T-helper 1 cell (primary cell): ENCODE measurements at places on chromosomes 7 and 10.

GRCh38 chr7:44291733-44292419 lies 33.5 kb downstream of the CAMK2B start:
- no peak for DNase-seq

GRCh38 chr7:55516409-55516808 lies 55.9 kb downstream of the VOPP1 start:
- DNase-seq, result peak; percentile 30

DNA sequence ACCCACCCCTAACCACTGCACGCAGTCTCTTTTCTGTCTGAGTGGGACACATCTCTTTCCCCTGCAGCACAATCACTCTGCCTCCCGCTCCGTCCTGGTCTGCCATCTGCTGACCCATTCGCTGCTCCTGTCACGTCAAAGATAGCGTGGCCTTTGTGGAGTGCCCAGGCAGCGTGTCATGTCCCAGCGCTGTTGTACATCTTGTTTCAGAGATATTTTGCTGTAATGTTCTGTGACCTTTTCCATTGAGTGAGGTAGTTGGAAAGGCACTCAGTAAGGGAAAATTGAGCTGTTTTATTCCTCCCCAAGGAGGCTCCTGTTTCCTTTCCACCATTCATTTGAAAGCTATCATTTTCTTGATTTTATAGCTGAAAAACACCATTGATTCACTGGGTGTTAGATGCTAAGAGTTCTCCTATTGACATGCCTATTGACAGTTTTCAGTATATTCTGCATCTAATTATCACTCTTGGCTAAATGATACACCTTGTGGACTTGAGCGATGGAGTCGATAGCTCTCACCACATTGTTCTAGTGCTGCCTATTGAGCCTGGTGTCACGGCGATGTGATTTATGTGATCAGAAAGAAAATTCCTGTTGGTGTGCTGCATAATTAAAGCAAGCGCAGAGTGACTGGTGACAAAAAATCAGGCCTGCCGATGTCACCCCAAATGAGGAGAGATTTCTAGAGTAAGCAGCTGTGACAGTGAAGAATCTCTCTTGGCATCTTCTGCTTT lies 372.6 kb downstream of the LRMDA start:
- DNase-seq, result no peak

DNA sequence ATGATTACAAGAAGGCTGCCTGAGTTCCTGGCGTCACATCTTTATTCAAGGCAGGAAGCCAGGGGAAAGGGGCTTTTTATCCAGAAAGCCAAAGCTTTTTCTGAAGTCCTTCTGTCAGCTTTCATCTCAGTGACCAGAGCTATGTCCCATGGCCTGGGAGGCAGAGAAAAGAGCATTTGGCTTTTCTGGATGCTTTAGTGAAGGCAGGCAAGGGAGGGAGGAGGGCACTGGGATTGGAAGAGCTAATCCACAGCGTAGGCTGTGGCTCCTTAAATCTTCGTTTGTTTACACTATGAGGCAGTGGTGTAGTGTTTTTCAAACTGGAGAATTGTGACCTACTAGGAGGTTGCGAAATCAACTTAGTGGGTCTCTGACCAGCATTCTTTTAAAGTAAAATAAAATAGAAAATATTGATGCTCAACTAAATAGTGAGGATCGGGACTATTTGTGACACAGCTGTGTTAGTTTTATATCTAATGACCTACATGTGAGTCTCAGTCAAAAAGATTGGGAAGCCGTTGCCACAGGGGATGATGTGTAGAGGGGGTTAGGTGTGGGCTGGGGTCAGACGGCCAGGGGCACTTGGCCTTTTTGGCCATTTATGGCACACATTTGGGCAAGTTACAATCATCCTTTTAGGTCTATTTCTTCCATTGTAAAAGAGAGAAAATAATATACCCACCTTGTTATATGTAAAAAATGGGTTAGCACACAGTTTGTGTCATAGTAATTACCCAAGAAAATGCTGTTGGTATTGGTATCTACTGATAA lies 14.1 kb downstream of the CRYGN start:
- no peak for DNase-seq

DNA sequence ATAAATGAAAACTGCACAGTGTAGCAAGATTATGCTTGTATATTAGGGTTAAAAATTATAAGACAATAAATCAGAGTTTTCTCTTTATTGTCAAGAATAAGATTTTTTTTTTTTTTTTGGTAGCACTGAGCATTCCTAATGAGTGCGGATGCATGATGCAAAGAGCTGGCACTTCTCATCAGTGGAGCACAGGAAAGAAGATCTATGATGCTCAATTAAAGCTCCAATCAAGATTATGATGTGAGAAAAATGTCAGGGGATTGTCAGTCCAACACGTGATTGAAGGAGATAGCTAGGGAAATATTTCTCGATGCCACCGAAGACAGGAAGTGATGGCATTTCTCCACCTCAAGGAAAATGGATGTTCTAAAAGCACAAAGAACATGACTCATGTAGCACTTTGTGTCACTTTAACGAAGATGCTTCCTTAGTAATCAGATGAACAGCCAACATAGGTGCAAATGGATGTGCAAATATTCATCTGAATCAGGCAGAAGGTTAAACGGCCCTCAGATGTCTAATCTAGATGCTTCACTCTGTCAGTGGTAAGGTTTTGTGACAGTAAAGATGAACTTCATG lies 240.9 kb downstream of the THSD7A start:
- DNase-seq, result no peak

DNA sequence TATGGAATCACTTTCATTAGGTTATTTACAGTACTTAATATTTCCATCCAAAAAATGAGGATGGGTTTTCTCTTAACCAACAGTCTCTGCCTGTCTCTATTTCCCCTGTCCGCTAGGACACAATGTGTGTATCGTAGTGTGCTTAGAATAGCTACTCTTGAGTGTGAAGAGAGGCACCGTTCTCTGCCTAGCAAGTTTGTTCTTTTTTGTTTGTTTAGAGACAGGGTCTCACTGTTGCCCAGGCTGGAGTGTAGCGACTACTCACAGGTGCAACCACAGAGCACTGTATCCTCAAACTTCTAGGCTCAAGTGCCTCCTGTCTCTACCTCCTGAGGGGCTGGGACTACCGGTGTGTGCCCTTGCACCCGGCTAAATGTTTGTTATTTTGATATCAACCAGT lies 121.9 kb downstream of the ANK3 start:
- no peak for DNase-seq
